ENCODE measurements at places on chromosomes 11 and 22. TPM values are rescaled to one million over a fixed set of nuclear protein-coding genes. Genes with fewer than 3 reads are reported as not detected.

The TREH gene
- not detected for total RNA-seq

The PIK3C2A gene
- 138 TPM for total RNA-seq

The LRRC74B gene
- total RNA-seq = not detected

The KCNJ11 gene
- 3.4 TPM for total RNA-seq

The NLRP6 gene
- total RNA-seq = not detected

The UPK3A gene
- 2.0 TPM for total RNA-seq

The ARHGAP8 gene
- total RNA-seq = 90.5 TPM

The EMSY gene
- 53.6 TPM for total RNA-seq

The TOMT gene
- not detected for total RNA-seq

All from Caco-2 (cell line).